Chondrocyte (in vitro differentiated cells): ENCODE measurements at places on chromosomes 12 and 14. TPM values are rescaled to one million over a fixed set of nuclear protein-coding genes. Genes with fewer than 3 reads are reported as not detected.

Gene ST8SIA1
- 0.15 to 1.6 TPM (median 1.2 TPM) in 3 replicates for total RNA-seq

Gene TRIM9
- 13.0 to 15.5 TPM (median 13.4 TPM) in 3 replicates for total RNA-seq

Gene HPD
- total RNA-seq = not detected in 3 replicates

Gene KRT82
- not detected in 3 replicates for total RNA-seq

Gene BHLHE41
- total RNA-seq = 5.8 to 6.5 TPM (median 6.0 TPM) in 3 replicates

Gene TECPR2
- 29.0 to 34.4 TPM (median 32.2 TPM) in 3 replicates for total RNA-seq

Gene SMOC1
- 0.41 to 1.7 TPM (median 1.1 TPM) in 3 replicates for total RNA-seq

Gene TMEM52B
- not detected in 3 replicates for total RNA-seq

Gene PIWIL1
- not detected in 3 replicates for total RNA-seq

- no peak for DNase-seq
These were observed 2.8 kb upstream of the AAAS start for GRCh38 chr12:53324113-53324778.

- DNase-seq = no peak
These were observed 14.8 kb upstream of the LRRC9 start for GRCh38 chr14:59905188-59905587.

GRCh38 chr12:39685854-39686657 lies 66.5 kb upstream of the ABCD2 start:
- DNase-seq = no peak

- DNase-seq = no peak
These were observed 19.5 kb downstream of the PITPNM2 start for GRCh38 chr12:123131291-123131832.

- no peak for DNase-seq
These were observed 321.6 kb downstream of the BCL11B start for GRCh38 chr14:98950353-98950895.

DNA sequence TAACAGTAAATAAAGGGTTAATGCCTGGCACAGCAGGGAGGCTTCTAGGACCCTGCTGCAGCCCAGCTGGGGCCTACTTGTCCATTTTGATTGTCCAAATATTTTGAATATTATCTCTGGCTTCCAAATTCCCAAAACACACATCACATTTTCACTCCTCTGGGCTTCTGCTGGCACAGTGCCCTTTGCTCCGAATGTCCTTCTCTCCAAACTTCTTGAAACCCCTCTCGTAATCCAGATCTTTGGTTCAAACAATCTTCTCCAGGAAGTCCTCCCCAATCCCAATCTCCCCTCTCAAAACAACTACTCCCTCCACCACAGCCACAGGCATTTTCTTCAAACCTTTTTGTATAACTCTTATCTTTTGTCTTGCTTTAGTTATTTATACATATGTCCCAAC lies 225.6 kb downstream of the PPM1H start:
- no peak for DNase-seq

- no peak for DNase-seq
These were observed 234.8 kb downstream of the CACNA1C start for GRCh38 chr12:2287589-2287988.

DNA sequence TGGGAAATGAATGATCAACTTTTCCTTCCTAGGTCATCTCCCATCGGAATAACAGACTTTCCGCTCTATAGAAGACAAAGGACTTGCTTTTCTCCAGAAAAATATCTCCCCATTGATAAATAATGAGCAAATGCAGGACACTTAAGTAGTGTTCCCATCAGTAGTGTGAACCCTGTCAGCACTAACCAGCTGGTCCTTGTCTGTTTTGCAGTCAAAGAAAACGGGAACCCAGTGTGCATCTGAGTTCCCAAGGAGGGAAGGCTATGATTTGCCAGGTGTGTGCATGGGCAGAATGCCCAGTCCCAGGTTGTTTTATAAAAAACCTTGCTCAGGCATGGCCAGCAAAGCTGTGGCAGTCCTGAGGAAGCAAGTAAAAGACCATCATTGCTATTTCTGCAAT lies 256.5 kb upstream of the HMGA2 start:
- no peak for DNase-seq

DNA sequence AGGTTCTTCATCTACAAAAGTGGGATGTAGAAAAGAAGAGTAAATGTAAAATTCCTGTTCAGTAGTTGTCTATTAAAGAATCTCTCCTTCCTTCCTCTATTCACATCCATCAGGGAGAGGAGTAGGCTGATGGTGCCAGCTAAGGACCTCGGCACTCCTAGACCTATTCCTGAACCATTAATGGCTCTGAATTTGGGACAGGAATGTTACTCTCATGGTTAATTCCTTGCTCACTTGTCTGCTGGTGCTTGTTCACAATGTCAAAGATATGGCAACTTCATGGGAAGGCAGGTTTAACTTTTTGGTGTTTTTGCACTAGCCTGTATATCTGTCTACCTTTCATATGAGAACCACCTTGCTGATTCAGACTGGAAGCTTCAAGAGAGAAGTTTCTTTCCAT lies 206.6 kb downstream of the DAD1 start:
- DNase-seq = no peak

GRCh38 chr12:9992296-9992695 lies 6.6 kb downstream of the CLEC1B start:
- no peak for DNase-seq

- DNase-seq = no peak
These were observed 71.5 kb downstream of the CCER1 start for GRCh38 chr12:90883456-90883855.

DNA sequence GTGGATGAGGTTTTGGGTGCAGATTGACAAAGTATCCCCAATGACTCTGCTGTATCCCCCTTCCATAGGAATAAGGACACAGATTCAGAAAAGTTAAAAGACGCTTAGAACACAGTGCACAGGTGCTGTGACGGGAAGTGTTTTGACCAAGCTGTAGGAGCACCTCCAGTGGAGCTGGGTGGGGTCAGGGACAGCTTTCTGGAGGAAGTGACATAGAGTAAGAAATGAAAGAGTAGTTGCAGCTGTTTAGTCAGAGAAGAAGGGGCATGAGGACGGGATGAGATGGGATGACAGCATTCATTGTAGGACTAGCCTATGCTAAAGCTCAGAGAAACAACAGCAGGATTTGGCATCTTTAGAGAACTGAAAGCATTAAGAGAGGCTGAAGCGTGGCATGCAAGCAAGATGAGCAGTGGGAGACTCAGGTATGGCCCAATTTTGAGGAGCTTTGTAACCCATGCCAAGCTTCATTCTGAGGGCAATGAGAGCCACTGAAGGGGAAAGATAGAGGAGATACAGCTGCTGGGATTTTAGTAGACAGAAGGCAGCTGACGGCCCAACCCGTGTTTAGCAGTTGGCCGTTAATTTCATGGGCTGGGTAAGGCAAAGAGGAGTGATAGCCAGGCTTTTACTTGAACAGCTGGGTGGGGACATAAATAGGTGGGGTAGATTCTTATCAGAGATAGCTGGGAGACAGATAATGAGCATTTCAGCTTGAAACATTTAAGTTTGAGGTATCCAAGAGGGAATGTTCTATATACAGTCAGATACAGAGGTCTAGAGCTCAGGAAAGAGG lies 131.8 kb upstream of the KRAS start:
- DNase-seq = no peak

DNA sequence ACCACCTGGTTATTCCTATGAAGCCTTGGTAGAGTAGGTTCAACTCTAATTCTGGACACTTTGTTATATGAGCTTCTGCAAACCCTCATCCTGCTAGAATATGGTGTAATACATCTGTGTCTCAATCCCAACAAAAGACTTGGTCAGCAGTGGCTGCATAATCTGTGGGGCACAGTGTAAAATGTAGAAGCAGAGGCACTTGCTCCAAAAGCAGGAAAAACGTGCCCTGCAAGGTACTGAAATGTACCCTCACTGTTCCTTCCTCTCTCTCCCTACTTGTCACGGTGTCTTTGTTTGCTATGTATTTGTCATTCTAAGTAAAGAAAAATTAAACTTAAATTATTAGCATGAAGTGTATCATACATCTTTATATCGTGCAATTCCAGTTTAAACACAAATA lies 267.9 kb downstream of the BCL11B start:
- no peak for DNase-seq

- DNase-seq = no peak
These were observed 80.1 kb downstream of the IRF2BPL start for GRCh38 chr14:76948213-76948947.

DNA sequence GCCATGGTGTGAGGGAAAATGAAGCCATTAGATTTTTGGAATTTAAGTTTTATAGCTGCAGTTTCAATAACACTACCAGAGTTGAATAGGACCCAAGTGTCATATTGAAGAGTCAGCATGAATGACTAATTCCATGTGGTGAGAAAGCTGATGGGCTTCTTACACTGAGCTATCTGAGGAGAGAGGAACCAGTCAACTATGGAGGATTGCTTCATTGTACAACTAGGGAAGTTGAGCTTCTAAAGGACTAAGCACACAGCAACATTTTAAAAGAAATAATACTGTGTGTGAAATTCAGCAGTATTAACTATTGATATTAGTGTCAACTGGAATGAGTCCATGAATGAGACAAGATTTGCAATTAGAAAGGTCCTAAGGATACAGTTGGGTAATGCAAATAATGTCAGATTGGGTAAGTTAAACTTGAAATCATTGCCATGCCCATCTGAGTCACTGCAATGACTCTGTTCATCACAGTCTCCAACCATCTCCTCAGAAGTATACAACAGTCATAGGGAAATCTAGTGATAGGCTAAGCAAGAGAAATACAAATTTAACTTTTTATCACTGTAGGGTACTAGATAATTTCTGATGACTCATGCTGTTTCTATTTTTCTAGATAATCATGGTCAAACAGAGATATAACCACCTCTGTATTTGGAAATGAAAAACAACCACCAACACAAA lies 394.2 kb downstream of the FSCB start:
- DNase-seq = no peak

DNA sequence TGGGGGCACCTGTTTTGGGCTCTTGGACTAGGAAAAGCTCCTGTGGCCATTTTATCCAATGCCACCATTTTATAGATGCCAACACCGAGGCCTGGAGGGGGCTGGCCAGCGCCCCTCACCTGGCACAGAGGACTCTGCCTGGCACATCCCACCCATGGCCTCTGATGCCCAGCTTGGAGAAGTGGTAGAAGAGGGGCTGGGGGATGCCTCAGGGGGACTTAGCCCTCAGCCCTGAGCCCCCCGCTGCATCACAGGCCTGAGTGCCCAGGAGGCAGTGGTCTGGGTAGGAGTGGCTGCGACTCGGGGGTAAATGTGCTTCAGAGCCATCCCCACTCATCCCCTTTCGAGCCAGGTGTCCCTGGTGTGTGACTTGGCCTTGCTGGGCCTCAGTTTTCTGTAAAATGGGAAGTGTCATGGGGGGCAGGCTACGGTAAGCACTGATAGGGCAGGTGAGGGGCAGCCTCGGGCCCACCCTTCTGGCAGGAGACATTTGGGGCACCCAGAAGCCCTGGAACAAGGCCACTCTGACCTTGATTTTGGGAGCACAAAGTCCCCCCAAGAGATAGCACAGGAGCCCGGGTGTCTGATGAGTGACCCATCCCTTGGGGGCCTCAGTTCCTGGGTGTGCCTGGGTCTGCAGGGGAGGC lies 22.5 kb downstream of the SH2B3 start:
- DNase-seq = no peak

DNA sequence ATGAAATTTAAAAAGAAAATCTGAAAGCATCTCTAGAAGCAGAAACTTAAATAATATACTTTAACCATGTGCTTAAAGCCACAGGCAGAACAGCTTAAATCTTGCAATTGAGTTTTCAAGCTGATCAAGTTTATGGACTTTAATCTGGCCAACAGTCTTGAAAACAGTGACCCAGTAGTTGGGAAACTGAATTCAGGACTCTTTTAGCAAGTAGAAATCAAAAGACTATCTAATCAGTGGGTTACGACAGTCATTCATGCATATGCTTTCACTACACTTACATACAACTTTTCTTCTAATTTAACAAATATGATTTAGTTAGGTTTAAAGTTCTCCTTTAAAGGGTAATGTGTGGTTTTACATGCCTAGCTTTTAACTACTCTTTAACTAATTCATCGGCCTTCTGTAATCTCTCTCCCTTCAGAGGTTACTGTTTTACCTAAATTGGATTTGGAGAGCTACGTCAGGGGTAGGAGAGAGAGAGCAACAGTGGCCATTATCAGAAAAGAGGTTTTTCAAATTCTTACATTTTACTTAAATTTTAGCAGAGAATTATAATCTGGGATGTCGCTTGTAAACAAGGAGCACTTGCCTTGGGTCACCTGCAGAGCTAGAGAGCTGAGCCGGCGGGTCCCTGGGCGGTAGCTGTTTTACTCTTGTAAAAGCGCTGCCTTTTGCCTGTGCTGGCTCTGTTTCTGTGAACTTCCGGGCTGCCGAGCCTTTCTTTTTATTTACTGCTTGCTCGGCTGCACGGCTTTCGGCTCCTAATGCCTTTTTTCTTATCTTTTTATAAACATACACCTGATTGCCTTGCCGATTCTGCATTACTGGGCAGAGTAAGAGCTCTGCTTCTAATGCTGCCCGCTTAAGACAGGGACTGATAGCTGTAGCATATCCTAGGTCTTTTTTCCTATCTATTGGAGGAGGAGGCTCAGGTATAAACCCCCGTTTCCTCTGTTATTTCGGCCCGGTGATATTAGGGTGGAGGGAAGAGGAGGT lies 17.4 kb upstream of the LYZ start:
- DNase-seq = no peak

GRCh38 chr12:94074980-94075629 lies 73.3 kb upstream of the PLXNC1 start:
- DNase-seq = no peak

- no peak for DNase-seq
These were observed 42.1 kb downstream of the DYRK2 start for GRCh38 chr12:67690656-67691055.

- no peak for DNase-seq
These were observed 11.9 kb downstream of the DLST start for GRCh38 chr14:74893614-74894091.

DNA sequence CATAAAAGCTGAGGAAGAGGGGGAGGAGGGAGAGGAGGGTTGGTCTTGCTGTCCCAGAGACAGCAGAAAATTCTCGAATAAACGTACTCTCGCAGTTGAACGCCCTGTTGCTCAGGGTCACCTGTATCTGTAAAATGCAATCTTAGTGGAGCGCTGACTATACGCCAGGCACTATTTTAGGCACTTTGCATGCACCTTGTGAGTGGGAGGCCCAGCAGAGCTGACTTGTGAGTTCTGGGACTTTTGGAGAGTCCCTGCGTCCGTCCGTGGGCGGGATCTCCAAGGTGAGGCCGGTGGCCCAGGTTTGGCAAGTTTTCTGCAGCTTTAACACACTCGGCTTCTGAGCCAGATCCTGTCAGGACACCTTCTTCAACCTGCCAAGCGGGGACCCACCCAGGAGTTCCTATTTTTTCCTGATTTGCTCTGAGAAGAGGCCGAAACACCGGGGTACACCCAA lies 32.5 kb upstream of the PLEKHG6 start:
- DNase-seq = no peak
